Panc1 (cell line): ENCODE measurements at places on chromosomes 7 and 10. TPM values are rescaled to one million over a fixed set of nuclear protein-coding genes. Genes with fewer than 3 reads are reported as not detected.

Gene IL6
- total RNA-seq = not detected

Gene MEIG1
- 0.54 TPM for total RNA-seq

Gene NUDCD3
- 117 TPM for total RNA-seq

Gene FXYD4
- total RNA-seq = not detected

Gene PNLIPRP2
- total RNA-seq = 0.72 TPM
